ENCODE measurements at places on chromosomes 2 and 18.
A peak's percentile ranks its signal among the peaks of the same experiment; 100 is the strongest.

GRCh38 chr2:132815516-132815915, 145.5 kb upstream of the LYPD1 start:
- no peak for DNase-seq

DNA sequence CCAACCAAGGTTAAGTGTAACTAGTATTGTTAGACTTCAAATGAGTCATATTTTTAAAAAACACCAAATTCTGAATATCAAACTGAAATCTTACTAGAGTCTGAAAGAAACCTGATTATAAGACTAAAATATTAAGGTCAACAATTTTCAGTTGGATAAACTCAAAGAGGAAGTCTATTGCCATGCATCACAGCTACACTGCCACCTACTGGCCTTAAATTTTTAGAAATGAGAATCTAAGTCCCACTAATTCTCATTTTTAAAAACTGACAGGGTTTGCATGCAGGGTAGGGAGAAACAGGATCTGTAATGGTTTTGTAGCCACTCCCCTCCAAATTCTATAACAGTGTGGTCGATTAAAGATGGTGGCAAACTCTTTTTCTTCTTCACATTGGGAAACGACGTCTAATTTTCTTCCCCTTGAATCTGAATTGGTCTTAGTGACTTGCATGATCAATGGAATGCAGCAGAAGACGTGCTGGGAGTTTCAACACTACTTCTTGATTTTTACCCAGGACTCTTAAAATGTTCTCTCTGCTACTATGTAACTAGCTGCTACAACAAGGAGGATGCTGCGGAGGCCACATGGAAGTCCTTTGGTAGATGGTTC, 176.1 kb upstream of the SESTD1 start:
- DNase-seq: no peak

GRCh38 chr2:227853204-227853629, 18.2 kb upstream of the DAW1 start:
- DNase-seq: no peak

GRCh38 chr2:235868224-235868623, 300.0 kb downstream of the GBX2 start:
- DNase-seq: no peak

GRCh38 chr2:216880509-216881184, 20.8 kb upstream of the TNP1 start:
- no peak for DNase-seq

DNA sequence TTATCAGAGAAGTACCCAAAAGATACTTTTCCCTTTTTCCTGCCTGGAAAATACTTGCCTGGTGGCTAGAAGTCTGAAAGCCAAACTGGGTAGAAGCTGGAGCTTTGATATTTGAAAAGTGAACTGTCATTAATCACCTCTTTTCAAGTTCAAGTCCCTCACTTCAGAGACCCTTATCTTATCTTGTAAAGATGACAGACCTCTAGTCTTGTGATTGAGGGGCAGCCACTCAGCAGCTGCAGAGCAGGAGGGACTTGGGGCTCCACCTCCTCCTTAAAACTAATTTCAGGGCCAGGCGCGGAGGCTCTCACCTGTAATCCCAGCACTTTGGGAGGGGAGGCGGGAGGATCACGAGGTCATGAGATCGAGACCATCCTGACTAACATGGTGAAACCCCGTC, 64.2 kb upstream of the CDCA7 start:
- DNase-seq: no peak

GRCh38 chr18:63890950-63891304, 3.4 kb downstream of the SERPINB2 start:
- DNase-seq: peak; percentile 31

DNA sequence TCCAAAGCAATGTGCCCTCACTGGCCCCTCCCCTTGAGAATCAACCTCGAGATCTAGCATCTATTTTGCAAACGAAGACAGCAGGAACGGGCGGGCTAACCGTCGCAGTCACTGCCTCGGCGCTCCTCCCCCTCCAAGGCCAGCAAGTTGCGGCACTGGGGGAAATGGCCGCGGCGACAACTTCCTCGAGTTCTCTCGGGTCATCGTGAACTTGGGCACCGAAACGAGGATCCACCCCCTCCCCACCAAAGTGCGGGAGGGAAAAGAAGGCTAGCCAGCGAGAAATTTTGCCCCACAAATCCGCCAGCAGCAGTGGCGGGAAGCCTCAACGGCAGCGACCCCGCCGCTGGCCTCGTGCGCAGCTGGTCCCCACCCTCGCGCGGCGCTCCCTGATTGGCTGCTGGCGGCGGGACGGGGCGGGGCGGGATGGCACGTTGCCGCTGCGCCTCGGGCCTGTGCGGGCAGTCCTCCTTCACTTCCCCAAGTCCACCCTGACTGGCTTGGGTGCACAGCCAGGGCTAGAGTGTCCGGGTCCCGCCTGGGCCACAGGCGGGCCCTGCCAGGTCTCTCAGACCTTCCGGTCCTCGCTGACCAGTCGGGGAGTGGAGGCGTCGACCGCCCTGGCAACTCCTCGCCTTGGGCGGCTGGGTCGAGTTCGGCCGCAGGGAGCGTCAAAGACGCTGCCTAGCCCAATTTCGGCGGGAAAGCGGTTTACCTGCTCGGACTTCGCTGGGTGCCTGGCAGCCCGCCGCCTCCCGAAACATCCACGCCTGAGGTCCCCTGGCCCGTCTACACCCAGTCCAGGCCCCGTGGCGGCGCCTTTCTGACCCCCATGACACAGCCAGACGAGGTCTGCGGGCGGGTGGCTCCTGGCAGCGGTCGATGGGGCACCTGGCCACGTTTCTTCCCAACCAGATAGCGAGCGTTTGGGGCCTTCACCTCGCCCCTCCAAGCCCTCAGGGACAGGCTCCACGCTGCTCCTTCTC, at the start of gene BOLL:
Gene BOLL, minus strand, starts transcription at position 364 of the 986 bp plus-strand sequence. CDS start 3,469 bp downstream, outside the sequence.
- DNase-seq: no peak

DNA sequence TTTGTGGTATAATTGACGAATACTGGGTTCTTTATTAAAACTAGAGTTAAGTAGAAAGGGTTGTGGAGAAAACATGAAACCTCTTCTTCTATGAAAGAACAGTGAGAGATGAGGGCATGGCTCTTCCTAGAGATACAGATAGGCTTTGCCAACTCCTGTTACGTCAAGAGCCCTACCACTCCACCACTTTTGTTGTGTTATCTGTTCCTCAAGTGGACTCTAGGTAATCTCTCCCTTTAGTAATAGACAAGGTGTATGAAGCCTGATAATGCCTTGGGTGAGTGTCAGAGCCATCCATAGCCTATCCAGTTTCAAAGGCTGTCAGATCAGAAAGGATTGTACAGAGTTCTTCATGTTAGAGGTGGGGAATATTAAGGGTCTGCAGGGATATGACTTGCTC, 176.4 kb downstream of the SETBP1 start:
- DNase-seq: no peak

- DNase-seq: no peak
Observed at GRCh38 chr18:70523035-70523791, 234.4 kb downstream of the SOCS6 start.

DNA sequence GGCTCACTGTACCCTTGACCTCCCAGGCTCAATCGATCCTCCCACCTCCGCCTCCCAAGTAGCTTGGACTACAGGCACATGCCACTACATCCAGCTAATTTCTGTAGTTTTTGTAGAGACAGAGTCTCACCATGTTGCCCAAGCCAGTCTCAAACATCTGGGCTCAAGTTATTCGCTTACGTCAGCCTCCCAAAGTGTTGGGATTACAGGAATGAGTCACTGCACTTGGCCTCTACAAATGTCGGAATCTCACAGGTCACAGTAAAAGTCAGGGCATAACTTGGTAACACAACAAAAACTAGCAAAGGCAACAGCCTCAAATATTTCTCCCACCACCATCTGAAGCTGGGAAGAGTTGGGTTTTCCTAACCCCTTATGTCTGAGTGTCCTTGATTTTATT, 25.3 kb downstream of the SCG2 start:
- DNase-seq: no peak

DNA sequence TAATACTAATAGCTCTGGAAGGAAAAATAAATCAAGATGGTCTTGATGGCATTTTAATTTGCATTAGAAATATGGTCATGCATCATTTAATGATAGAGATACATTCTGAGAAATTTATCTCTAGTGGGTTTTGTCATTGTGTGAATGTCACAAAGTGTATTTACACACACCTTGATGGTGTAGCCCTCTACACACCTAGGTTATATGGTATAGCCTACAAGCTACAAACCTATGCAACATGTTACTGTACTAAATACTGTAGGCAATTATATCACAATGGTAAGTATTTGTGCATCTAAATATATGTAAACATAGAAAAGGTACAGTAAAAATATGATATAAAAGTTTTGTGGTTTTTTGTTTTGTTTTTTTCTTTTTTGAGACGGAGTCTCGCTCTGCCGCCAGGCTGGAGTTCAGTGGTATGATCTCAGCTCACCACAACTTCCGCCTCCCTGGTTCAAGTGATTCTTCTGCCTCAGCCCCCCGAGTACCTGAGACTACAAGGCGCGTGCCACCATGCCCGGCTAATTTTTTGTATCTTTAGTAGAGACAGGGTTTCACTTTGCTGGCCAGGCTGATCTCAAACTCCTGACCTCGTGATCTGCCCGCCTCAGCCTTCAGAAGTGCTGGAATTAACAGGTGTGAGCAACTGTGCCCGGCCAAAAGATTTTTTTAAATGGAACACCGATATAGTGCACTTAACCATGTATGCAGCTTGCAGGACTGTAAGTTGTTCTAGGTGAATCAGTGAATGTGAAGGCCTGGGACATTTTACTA, 83.7 kb upstream of the UBXN4 start:
- no peak for DNase-seq

DNA sequence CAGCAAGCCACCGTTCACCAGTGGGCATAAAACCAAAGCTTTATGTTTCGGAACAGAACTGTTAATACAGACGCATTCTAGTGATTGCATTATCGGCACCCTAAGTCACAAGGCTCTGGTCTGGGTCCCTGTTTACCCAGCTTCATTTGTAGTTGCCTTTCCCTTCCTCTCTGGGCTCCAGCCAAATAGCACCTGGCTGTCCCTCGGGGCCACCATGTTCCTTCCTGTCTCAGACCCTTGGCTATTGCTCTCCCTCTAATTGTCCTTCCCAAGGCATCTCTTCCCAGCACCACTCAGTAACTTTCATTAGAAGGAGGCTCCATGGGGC, 75.3 kb downstream of the SDC1 start:
- DNase-seq: no peak

- no peak for DNase-seq
Observed at GRCh38 chr18:34796035-34796657, 86.0 kb downstream of the DTNA start.

DNA sequence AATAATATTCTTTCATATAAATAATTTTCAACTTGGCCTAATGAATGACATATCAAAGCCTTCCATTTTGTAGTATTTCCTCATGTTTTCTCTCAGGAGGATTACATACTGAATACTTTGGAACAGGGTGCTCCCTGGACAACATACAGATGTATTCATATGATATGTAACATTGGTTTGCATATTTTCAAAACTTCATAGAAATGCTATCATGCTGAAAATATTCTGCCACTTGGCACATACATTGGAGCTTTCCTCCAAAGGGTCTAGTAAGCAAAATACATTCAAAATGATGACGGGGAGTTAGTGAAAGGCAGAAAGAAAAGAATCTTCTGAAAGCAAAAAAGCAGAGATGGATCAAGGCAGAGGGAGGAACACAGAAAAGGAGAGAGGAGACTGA, 38.1 kb upstream of the RTN4 start:
- no peak for DNase-seq

DNA sequence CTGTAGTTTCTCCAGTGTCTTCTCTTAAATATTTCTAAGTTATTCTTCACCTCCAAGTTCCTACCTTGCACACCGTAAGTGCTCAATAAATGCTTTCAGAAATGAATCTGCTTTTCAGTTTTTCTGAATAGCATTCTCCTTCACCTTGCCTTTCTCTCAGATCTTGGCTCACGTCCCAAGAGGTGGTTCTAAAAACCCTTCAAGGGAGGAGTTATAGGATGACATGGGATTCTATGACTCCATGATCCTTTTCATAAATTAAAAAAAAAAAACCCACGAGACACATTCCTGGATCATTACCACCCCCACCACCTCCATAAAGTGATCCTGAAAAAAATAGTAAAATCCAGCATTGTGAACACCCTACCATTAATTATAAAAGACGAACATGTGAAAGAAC, 11.7 kb downstream of the KCTD1 start:
- no peak for DNase-seq

- no peak for DNase-seq
Observed at GRCh38 chr2:171963198-171963597, 36.6 kb upstream of the METAP1D start.

GRCh38 chr2:31354837-31355236, 59.7 kb downstream of the XDH start:
- no peak for DNase-seq

DNA sequence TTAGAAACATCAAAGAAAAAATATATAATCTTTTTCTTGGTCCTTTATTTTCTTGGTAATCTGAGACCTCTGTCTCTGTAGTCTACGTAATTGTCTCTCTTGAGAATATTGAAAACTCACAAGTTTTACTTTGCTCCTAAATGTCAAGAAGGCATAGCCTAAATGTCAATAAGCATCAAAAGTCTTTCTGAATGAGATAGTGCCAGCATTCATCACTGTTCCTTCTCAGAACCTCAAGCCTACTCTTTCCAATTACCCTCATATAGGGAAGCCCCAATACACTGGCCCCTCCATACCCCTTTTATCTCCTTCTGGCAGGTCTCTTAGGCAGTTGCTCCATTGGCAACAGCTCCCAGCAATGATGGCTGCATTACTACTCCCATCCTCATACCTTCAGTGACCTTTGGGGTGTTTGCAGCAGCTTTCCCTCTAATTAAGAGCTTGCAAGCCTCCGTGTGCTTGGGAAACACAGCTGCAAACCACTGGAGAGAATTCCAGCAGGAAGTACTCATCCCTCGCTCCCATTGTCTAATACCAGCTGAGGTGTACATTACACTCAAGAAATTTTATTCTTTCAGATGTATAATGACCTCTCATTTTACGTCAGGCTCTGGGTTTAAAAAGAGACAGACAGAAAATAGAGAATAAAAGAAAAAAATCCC, 95.8 kb downstream of the KYNU start:
- no peak for DNase-seq

GRCh38 chr2:49948091-49948490, 793.8 kb upstream of the FSHR start:
- no peak for DNase-seq

DNA sequence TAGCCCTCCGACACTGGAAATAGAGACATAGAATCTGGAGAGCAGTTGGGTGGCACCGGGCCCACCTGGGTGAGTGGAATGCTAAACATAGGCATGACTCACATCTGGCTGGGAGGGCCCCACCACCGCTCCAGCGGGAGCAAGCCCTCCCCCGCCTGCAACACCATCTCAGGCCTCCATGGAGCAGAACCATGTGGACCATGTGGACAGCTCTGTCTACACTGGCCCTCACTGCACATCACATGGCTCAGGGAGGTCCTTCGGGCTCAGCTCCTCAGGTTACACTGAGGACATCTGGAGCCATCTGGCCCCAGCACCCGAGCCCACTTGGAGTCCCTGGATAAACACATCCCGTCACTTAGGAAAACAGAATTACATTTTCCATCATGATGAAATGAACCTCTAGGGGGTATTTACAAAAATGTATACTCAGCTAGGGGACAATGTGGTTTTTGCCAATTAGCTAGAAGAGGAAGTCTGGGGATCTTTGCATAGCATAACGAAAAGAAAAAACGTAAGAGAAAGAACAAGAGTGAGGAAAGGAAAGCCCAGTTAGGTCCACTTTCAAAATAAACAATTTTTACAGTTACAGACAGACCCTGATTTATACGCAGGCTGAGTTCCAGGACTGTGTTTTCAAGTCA, 30.7 kb upstream of the MLPH start:
- no peak for DNase-seq
